ENCODE measurements at places on chromosomes 12 and 14.

DNA sequence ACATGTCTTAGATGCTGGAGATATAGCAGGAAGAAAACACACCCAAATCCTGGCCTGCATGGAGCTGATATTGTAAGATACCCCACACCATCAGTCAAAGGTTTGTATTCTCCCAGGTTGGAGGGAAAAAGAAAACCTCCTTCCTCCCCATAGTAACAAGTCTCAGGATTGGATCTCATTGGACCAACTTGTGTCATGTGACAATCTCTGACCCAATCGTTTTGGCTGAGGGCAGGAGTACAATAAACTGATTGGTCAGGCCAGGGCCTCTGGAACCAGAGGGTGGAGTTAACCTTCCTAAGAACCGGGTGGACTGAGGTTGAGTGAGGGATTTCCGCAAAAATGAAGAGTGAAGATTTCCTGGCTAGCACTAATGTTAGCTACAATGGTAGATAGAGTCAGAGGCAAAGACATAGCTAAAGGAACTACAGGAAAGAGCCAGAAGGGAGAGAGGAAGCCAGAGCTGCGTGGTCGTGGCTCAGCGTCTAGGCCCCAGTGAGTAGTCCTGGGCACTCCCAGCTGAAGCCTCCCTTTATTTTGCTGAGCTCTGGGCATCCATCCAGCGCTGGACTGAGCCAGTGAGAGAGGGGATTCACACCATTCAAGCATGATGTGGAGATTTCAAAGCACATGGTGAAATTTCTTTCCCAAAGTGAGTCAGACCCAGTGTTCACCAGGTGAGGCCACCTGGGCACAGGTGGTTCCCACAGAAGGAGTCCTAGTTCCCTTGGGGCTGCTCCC lies 219.9 kb downstream of the AACS start:
- DNase-seq = no peak

DNA sequence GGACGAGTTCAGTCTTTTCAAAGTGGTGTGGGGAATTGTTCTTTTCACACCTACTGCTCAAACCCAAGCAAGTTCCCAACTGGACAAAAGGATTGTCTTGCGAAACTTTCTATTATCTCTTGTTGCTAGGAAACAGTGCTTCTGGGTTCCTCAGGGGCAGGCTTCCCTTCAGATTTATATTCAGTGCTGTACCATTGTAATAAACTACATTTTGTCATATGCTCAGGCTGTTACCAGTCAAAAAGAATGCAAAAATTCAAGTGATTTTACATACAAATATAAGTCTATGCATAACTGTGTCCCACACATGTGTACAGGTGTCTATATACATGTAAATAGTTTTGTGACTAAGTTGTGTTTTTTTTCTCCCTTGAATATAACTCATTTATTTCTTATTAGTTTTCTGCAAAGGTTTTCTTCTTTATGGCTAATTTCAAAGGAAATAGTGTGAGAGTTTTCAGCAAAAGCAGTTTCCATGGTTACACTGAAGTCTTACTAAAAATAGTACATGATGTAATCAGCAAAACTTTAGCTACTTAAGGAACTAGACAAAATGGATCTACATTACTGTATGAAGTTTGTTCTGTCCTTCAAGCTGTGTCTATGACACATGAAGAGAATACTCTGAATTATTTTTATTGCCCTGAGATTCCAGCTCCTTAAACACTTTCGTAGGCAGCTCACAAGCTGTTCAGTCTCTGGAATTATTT lies 430.2 kb upstream of the TMPO start:
- DNase-seq = no peak

- peak; percentile 6 for DNase-seq
Measured at GRCh38 chr14:68666899-68667298, 126.0 kb downstream of the ZFP36L1 start.

DNA sequence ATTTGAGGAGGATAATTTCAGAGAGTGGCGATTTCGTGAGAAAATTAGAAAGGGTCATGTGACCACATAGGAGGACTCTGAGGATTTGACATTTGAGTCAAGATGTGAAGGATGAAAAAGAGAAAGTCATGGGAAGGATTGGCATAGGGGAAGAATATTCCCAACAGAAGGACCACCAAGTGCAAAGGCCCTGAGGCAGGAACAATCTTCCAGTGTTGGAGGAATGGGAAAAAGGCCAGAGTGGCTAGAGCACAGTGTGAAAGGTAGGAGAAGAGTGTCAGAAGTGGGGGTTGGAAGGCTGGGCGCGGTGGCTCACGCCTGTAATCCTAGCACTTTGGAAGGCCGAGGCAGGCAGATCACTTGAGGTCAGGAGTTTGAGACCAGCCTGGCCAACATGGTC lies 3.9 kb upstream of the PPP1CC start:
- no peak for DNase-seq

DNA sequence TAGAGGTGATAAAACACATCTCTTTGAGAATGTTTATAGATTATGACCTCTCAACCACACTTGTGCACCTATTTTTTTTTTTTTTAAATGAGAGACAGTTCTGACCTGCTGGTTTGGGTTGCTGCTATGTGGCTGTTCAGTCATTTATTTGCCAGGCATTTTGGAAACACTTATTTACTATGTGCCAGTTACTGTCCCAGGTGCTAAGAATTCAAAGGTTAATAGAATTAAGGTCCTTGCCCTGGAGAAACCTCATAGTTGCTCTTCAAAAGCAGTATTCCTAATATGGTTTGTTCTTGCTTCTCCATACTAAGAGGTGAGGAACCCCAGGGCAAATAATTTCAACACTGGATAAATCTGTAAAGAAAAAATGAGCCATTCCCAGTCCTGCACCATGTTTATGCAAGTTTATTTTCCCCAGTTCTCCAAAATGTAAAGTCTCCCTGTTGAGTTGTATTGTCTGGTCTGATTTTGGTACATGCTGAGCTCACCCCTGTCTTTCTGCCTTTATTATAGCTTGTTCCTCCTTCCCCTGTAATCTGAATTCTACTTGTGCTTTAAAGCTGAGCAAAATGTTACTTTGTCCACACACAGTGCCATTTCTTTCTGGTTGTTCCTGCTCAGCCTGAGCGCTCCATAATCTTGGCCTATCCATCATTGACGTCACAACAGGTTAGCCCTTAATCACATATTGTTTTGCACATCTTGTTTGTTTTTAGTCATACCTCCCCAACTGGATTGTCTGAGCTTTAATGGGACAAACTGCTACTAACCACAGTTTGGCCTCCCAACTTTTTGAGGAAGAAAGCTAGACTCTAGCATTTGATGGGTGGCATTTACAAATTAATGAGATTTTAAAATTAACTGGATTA lies 56.7 kb downstream of the SRGAP1 start:
- no peak for DNase-seq

GRCh38 chr12:124508381-124509079 lies 58.9 kb downstream of the NCOR2 start:
- DNase-seq = no peak

DNA sequence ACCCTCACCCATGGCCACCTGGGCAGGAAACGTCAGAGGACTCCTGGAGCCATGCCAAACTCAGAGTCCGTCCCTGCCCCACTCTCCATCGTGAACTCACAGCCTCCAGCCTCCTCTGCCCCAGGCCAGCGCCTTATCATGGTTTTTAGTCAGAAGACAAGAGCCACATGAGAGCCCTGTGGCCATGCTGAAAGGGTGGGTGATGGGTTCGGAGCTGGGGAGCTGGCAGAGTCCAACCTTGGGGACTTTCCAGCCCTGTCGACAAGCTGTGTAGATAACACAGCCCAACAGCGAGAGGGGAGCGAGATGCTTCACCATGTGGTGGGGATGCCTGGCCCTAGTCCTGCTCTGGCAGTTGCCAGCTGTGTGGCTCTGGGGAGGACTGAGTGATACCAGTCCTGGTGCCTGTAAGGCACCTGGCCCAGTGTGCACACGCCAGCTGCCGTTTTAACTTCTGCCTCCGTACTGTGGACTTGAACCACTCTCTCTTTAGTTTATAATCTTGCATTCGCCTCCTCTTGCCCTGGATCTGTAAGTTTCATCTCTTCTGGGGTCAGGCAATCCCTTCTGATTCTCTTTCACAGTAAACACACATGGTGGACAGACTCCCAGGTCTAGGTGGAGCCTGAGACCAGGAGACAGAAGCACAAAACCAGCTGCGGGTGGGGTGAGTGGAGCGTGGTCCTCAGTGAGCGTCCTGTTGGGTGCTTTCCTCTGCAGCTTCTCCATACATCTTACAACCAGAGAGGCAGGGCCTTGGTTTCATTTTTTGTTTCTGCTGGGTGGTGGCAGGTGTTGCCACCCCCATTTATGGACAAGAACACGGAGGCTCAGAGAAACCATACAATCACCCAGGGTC lies 55.3 kb downstream of the RIN3 start:
- DNase-seq = no peak

DNA sequence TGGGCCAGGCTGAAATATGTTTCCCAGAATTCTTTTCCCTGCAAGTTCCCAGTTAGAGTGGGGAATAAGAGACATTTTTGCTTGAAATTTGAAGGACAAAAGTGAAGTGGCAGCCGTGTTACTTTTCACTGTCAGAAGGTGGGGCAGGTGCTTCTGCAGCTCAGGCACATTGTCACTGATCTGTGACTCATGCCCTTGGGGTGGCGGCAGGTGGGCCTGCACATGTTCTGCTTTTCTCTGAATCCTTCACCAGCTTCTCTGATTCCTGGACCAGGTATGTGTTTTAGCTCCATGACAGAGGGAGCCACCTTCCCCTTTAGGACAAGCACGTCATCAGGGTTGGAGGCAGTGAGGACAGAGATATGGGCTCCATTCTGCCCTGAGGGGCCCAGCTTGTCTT lies 11.7 kb upstream of the KCNA5 start:
- no peak for DNase-seq

DNA sequence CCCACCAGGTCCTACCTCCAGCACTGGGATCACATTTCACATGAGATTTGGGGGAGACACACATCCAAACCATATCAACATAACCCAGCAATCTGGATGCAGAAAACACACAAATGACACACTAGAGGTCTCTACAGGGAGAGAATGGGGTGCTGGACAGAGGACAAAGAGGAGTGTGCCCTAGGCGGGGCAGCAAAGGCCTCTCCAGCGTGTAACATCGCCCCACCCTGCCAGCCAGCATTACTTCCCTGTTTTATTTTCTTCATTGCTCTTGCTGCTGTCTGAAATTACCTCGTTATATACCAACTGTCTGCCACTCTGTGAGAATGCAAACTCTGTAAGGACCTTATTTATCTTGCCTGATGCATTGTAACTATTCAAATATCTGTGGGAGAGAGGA lies 61.1 kb downstream of the RIMBP2 start:
- no peak for DNase-seq

GRCh38 chr12:57452181-57452936 lies 2.7 kb upstream of the INHBE start:
- no peak for DNase-seq

- no peak for DNase-seq
Measured at GRCh38 chr12:120978296-120979219, at the start of gene HNF1A. Gene HNF1A (plus strand): TSS chr12:120978543. CDS start chr12:120978769, 226 bp downstream.

GRCh38 chr14:45658917-45659299 lies 405.9 kb upstream of the MIS18BP1 start:
- no peak for DNase-seq

GRCh38 chr14:32977913-32978312 lies 39.2 kb downstream of the NPAS3 start:
- DNase-seq = no peak

DNA sequence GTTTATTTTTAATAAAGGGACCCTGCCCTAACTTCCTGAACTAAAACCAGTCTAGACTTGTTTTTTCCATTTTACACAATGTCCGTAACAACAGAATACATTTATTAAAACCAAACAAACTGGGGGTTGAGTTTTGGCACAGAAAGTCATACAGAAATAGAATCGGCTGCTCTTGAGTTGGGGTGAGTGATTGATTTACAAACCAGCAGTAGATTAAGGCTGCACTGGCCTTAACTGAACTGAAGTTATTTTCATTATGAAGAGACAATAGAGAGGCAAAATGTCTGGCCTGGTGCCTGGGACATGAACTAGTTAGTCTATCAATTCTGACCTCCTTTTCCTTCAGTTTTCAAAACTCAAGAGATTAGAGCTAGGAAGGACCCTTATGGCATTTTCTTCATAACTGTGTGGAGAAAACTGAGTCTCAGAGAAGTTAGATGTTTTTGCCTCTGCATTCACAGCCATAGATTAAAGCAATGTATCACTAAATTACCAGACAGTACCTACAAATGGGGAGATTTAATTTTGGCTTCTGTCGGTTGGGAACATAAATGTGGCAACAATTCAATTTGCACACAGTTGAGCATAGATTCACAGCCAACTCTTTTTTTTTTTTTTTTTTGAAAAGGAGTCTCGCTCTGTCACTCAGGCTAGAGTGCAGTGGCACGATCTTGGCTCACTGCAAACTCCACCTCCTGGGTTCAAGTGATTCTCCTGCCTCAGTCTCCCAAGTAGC lies 19.8 kb upstream of the MGP start:
- DNase-seq = no peak

DNA sequence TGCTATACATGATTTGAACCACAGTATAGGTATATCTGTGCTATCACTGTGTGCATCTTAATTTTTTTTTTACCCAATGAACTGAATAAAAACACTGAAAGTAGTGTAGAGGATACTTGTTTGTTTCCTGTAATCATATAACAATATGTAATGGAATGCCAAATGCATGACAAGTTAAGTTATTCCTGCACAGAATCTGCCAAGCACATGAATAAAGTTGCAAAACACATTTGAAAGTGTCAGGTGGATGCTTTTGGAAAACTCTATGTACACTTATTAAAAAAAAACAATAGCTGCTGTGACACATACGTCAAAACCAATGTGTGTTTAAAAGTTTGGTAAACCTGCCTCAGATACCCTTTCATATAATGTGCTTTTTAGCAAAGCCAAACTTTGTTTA lies 1638.1 kb upstream of the SEL1L start:
- no peak for DNase-seq

- DNase-seq = no peak
Measured at GRCh38 chr14:53951627-53952303, 4.9 kb downstream of the BMP4 start.

- no peak for DNase-seq
Measured at GRCh38 chr12:116009805-116010204, 267.7 kb downstream of the MED13L start.

DNA sequence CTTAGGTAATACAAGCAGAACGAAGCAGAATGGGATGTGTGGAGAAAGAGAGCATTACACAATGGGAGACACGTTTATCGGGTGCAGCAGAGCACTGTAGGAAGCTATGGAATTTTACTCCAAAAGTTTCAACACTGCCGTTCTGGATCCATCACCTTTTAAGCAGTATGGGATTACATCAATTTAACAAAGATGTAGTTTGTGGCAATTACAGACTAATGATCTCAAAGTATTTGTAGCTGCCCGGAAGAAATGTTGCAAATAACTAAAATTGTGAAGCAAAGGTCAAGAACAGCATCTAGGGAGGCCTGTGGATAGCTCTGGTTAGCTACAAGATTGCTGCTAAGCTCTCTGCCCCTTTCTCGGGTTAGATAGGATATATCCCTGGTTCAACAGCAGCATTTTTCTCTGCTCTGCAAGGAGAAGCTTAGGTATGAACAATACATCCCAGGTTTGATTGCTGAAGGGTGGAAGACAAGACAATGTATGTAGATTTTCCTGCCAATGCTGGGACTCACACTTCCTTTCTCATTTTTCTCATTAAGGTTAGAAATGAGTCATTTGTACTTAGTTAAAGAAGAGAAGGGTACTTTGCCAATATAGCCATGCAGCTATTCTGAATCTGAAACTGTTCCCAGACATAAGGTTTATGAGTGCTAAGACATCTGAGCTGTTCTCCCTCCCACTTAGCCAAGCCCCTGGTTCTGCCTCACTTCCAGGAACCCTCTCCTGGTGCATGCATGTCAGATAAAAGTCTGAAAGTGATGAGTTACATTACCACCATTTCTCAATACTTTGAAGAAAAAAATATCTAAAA lies 75.0 kb upstream of the HIF1A start:
- no peak for DNase-seq

GRCh38 chr14:68459480-68460136 lies 333.3 kb downstream of the ZFP36L1 start:
- DNase-seq = no peak

Measured in type B pancreatic cell (in vitro differentiated cells).